ENCODE measurements at places on chromosomes 2 and 18.

DNA sequence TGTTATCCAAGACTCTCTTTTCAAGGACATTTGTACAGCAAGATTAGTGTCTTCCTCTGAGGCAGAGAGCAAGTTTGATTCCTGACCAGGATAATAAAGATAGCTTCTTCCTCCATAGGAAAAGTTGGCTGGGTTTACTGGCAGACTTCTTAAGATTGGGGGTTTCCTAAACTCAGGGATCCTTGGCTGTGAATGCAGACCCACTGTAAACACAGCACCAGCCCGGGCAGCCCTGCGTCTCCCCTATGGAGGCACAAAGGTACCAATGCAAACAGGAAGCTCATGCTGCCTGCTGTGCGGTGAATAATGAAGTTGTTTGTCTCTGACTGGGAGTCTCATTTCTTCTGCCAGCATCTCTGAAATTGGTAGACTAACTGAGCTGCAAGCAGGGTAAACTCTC, 96.2 kb upstream of the ARHGAP28 start:
- DNase-seq = no peak

DNA sequence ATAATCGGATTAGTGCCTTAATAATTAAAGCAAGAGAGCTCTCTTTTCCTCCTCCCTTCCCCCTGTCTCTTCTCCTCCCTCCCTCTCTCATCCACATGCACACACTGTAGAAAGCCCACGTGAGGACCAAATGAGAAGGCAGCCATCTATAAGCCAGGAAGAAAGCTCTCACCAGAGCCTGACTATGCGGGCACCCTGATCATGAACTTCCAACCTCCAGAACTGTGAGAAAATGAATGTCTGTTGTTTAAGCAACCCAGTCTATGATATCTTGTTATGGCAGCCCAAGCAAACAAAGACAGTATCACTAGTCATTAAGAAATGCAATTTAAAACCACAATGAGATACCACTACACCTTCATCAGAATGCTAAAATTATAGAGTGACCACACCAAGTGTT, 220.3 kb downstream of the EN1 start:
- no peak for DNase-seq

- DNase-seq = no peak
Measured at GRCh38 chr2:167181134-167181533, 292.9 kb downstream of the XIRP2 start.

DNA sequence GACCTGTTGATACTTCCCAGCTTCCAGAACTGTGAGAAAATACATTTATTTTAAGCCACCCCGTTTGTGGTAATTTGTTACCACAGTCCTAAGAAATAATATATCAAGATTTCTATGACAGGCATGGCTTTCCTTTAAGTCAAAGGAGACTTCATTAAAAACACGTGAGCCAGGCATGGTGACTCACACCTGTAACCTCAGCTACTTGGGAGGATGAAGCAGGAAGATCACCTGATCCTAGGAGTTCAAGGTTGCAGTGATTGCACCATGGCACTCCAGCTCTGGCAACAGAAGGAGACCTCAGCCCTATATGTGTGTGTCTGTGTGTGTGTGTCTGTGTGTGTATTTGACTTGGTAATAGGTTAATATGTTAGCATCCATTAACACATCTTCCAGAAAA, 69.8 kb upstream of the SCN7A start:
- no peak for DNase-seq

Data from stimulated activated CD8-positive, alpha-beta memory T cell treated with anti-CD3 and anti-CD28 coated beads, Interleukin-4, amount 100 ng/mL, for 1 hour (primary cell).